ENCODE measurements at places on chromosomes 2 and 18.

DNA sequence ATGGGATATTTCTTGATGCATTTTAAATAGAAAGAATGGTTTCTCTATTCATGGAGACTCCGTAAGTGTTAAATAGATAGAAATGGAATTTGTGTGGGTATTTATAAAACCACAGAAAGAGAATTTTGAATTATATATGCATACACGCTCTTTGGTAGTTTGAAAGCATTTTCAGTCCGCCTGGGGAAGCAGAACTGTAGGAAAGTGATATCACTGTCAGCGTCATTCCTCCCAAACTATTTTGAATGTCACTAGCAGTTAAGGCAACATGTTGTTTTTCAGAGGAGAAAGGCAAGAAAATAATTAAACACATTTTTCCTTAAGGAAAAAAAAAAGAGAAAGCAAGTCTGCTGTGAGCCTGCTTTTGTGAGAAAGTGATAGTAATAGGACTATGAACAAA is 8.7 kb upstream of the ERMN start:
- DNase-seq: no peak

GRCh38 chr2:38170067-38170466 is 94.1 kb upstream of the CYP1B1 start:
- DNase-seq: no peak

DNA sequence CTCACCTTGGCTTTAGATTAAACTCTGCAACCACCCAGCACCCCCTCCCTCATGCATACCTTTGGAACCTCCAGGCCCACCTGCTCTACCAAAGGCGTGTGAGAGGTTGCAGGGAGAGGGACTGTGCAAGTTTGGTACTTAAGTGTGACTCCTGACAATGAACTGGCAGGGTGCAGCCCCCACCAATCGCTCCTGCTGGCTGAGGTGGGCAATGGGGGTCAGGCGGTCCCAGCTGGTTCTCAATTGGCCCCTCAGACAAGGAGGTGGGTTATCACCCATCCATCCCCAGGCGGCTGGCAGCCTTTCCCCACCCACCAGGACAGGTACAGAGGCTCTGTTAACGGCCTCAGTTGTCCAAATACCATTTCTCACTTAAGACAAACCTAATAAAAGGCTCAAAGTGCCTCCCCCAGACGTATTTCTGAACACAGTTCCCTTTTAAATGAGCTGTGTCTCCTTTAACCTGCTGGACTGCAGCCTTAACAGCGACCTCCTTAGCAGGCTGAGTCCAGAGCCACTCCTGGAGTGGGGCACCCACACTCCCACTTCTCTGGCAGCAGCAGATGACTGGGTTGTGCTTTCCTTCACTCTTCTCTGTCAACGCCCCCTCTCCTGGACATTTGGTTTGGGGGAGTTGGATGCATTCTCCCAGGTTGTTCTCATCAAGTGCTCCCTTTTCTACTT is 169.2 kb upstream of the SMAD2 start:
- no peak for DNase-seq

GRCh38 chr18:55585065-55585919 is 2.7 kb downstream of the TCF4 start:
- DNase-seq: no peak

- DNase-seq: no peak
Observed at GRCh38 chr2:197846777-197847176, 42.4 kb downstream of the PLCL1 start.

DNA sequence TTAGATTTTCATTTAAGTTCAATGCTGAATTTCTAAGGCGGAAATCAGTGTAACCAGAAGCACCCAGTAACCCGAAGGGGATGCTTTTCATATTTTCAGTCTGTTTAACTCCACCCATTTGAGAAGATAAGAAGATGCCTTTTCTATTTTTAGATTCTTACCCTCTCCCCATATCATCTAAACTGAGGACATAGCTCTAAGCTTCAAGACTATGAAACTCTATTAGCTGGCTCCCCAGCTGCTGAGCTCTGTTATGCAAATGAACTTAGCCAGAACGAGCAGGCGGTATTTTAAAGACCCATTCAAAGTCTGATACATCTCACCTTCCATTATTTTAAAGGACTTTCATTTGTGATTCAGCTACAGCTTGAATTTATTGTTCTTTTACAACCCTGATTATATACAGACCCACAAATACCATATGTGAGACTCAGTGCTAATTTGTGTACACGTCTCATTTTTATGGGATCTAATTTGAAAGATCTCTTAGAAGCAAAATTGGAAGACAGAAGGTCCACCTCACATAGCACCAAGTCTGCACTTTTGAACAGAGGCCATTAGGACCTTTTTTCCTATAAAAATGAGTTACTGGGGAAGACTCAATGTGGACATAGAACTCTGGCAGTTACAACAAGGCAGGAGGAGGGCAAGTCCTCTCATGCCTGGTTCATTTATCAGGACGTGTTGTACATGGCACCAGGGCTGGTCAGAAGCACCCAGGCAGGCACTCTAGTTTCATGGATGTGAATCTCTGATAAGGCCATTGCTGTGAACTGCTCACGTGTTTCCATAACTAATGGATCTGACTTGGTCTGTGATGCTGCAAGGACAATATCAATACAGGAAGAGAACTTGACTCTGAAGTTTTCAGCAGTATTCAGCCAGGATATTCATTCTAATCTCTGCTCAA is 16.3 kb downstream of the CDC42EP3 start:
- DNase-seq: peak; percentile 40

DNA sequence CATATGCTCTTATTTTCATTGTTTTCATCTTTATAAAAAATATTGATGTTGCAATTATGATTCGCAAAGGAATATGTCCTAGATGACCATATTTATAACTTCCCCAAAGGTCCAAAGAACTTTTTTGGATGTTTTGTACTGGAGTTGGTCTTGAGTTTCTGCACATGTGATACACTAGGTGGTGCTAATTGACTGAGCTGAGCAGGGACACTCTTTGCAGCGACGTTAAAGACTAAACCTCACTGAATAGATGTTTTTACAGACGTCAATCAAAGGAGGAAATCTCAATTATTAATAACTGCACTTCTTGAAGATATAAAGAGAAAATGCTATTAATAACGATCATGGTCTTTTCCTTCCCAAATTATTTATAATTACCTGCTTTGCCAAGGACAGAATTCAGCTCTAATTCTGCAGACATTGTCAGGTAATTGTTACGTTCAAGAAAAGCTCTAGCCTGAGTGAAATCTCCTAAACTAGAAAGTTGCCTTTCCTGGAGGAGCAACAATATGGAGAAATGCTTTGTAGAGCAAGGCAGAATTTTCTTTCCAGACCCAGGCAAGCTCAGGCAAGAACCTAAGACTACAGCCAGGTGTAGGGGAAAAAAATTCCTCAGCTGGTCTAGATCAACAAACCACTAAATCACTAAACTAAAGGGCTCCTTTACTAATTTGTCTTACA is 119.3 kb upstream of the RBBP8 start:
- DNase-seq: peak; percentile 5

GRCh38 chr2:85414761-85415553 is 3.6 kb upstream of the SH2D6 start:
- DNase-seq: no peak

- no peak for DNase-seq
Observed at GRCh38 chr2:107811411-107811810, 15.3 kb upstream of the RGPD4 start.

DNA sequence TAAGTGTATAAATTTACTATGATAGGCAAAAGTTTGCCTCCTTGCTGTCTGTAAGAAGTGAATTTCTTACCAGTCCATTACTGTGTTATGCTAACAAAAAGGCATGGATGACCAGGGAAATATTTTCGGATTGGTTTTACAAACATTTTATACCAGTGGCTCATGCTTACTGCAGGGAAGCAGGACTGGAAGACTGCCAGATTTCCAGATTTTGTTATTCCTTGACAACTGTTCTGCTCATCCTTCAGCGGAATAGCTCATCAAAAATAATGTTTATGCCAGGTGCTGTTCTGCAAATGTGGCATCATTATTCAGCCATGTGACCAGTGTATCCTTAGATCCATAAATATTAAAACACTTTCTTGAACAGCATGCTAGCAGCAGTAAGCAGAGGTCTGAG is 40.4 kb upstream of the NETO1 start:
- DNase-seq: no peak

GRCh38 chr18:12726774-12727550 is 24.1 kb downstream of the PSMG2 start:
- peak; percentile 66 for DNase-seq

DNA sequence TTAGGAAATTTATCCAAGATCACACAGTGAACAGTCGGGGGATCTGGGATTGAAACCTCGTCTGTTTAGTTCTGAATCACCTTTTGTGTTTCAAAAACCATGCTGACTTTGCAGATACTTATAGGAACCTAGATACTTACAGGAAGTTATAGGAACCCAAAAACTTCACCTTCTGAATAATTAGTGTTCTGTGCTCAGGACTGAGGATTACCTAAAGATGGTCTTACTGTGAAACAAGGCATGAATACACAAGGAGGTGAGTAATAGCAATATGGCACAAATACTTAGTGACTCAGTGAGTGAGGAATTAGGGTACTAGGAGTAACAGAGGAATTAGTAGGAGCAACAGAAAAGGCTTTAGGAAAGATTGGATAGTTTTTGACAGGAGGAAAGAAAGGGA is 145.5 kb downstream of the LRATD1 start:
- DNase-seq: no peak

DNA sequence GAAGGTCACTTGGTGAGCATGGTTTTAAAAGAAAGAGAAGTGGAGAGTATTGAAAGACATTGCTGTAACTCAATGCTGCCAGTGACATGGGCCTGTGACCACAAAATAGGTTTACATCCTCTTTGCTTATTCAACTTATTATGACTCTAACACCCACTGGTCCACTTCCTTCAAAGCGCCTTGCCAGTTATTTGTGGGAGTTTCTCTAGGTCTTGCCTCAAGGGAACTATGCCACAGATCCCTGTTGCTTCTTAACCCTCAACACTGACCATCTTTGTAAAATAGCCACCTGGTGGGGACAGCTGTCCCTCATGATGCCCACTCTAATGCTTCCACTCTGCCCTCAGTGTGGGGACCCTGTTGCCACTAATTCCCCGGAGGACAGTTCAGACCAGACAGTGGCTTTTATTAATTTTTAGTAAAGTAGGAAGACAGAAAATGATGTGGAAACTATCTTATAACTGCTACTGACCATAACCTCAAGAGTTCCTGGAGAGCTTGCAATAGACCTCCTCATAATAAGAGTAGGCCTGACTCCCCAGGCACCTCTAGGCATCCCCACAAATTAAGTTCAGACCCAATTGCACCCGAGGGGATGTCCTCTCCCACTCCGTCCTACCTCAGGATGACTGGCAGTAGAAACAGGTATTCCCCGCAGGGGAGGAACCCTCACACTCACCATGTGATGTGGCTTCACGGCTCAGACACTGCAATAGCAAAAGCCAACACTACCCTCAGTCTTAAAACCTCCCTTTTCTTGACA is 31.3 kb upstream of the SLC25A52 start:
- DNase-seq: no peak

- peak; percentile 37 for DNase-seq
Observed at GRCh38 chr2:222912117-222912516, 51.3 kb downstream of the ACSL3 start.

DNA sequence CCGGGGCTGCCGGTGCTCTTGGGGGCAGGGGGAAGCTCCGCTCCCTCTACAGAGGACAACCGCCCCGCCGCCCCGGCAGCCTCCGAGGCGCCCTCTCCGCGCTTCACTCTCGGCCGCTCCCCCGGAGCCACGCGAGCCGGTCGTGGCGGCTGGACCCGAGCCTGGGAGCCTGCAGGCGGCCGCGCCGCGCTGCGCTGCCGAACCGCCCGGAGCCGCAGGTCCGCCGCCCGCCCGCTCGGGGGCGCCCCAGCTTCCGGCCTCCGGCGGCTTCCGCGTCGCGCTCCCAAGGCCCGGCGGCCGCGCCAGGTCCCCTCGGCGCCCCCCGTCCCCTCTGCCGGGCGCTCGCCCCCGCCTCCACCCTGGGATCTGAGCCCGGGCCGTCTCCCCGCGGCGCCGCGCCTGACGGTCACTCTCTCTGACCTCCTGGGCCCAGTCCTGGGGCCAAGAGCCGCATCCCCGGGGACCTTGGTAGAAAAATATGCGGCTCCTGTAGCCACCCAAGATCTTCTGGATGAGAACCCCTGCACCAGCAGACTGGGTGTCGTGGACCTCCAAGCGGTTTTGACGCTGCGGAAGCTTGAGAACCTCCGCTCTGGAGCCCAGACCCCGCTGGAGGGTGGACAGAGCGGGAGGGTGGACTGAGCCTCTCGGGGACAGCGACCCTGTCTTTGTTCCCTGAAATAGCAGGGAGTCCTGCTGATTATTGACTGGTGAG is 44.3 kb downstream of the SERTAD2 start:
- peak; percentile 60 for DNase-seq

GRCh38 chr2:28648671-28649395 is 102.8 kb upstream of the PPP1CB start:
- DNase-seq: no peak

- DNase-seq: no peak
Observed at GRCh38 chr2:39401319-39401718, 35.8 kb downstream of the MAP4K3 start.

DNA sequence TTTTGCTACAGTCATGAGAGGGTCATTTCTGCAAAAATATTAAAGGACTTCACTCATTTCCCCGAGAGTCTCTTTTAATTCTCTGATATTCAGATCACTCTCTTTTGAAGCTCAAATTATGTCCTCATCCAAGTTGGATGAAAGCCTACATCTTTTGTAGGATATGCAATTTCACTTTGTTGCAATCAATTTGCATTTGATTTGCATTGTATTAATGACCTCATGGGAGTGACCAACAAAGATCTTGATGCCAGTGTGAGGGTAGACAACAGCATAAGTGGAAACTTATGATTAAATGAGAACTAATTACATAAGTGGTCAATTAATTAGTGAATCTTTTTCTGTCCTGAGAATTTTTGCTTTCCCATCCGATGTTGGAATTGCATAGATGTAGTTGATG is 60.3 kb upstream of the UPP2 start:
- DNase-seq: no peak

- DNase-seq: no peak
Observed at GRCh38 chr2:58052978-58053377, 6.4 kb downstream of the VRK2 start.

DNA sequence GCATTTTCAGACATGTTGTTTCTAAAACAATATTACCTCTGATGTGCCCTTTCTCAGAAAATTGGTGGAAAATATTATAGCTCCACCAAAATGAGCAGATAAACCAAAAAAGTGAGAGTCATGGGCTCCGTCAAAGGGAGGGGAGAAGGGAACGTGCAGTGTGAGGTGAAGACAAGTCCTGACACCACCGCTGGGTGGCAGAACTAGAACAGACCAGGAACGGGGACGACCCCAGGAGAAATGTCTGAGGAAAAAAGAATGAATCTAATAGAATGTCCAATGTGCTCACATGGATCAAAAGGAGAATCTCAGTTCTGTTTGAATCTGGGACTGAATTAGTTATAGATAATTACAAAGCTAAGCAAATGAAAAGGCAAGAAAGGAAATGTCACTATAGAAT is 22.6 kb upstream of the BCL2 start:
- peak; percentile 53 for DNase-seq

DNA sequence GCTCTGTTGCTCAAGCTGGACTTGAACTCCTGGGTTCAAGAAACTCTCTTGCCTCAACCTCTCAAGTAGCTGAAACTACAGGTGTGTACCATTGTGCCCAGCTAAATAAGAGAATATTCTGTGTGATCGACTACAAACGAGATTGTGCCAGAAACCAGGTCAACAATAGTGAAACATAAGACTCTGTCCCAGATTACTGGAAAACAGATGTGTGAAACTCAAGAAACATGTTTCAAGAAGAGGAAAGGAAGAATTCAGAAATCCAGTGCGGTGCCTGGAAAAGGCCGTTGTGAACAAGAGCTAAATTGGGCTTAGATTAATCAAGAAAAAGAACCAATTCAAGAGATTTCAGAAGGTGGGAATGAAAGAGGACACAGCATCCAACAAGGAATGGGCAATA is 23.4 kb upstream of the STAT1 start:
- no peak for DNase-seq

GRCh38 chr2:13654416-13654815 is 937.7 kb downstream of the TRIB2 start:
- no peak for DNase-seq

Measured in activated CD8-positive, alpha-beta T cell treated with anti-CD3 and anti-CD28 coated beads for 36 hours (primary cell).